Activated CD4-positive, alpha-beta T cell treated with anti-CD3 and anti-CD28 coated beads, Interleukin-2, amount 10 ng/mL, durations not matched to agents 24 days and 14 days (primary cell): ENCODE measurements at places on chromosomes 2 and 18.
A peak's percentile ranks its signal among the peaks of the same experiment; 100 is the strongest.

DNA sequence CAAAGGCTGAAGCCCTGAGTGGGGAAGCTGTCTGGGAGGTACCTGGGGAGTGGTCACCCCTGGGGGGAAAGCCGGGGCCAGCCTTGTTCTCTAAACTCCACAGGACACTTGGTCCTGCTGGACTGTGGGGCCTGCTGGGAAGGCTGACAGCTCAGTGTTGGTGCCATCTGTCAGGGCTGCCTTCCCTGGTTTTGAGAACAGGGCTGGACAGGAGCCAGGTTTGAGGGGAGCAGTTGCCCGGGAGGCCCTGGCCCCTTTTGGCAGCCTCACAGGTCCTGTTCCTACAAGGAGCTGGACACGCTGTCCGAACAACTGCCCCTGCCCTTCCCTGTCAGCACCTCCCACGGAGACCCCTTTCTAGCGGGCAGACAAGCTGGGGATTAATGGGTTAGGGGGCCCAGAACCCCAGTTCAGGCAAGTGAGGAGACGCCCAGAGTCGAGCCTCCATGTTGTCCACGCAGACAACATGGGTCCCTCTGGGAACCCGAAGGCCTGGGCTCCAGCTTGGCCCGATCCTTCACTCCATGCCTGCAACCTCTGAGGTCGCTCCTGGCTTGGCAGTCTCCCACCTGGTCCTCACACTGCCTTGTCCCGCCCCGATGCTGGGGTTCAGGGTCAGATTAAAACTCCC lies 40.8 kb downstream of the ATOH8 start:
- no peak for DNase-seq

GRCh38 chr2:132671151-132671835 lies 1.3 kb upstream of the LYPD1 start:
- DNase-seq = no peak

GRCh38 chr18:3605954-3606443 lies 156.0 kb downstream of the TGIF1 start:
- DNase-seq = peak; percentile 82

DNA sequence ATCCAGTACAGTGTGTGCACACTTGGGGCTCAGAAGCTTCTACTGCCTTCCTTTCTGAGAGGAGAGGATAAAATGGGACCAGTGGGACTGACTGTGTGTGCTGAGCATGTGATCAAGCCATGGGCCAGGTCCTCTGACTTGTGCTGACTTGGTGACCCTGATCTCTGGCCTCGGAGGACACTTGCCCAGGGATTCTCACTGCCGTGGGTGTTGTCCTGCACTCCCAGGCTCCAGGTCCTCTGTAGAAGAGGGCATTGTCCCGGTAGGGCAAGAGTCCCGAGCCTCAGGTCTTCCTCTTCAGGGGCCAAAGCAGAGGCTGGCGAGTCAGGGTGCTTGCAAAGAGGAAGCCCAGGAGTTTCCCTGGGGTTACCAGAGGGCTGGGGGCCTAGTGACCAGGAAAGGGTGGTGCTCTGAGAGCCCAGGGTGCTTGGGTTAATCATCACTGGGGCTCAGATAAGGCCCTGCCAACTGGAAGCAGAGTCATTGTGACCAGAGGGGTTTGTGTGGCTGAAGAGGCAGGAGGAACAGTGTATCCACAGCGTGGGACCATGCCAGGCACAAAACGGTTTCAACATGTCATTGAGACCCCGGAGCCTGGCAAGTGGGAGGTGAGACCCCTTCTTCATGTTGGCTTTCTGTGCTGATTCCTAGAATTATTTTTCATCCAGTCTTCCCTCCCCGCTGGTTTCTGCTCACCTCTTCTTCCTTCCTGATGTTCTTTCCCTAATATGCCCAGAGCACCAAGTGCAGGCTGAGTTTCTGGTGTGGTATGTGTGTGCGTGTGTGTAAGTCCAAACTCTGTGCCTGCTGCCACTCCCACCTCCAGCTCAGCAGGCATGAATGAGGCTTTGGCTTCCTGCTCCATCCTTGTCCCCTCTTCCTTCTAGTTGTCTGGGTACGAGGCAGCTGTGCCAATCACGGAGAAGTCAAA lies at the start of gene GCKR:
Gene GCKR, plus strand, starts transcription at position 483 of the 931 bp plus-strand sequence. Its CDS starts 66 bp downstream, at position 549.
- no peak for DNase-seq

GRCh38 chr18:6792391-6792790 lies 62.9 kb downstream of the ARHGAP28 start:
- DNase-seq = no peak
